ENCODE measurements at places on chromosomes 7 and 10. TPM values are rescaled to one million over a fixed set of nuclear protein-coding genes. Genes with fewer than 3 reads are reported as not detected.

The SLC18A3 gene
- not detected for total RNA-seq

The INHBA gene
- 60.1 TPM for total RNA-seq

The PLEKHS1 gene
- not detected for total RNA-seq

The KAZALD1 gene
- total RNA-seq: 54.2 TPM

The SORCS3 gene
- not detected for total RNA-seq

The PRSS2 gene
- total RNA-seq: not detected

The PLXNA4 gene
- total RNA-seq: 14.5 TPM
